Naive thymus-derived CD8-positive, alpha-beta T cell (primary cell): ENCODE measurements at places on chromosomes 7 and 10.

- no peak overlapping the region for H3K27ac ChIP-seq
- H3K4me3 ChIP-seq, result no peak overlapping the region
- no peak for DNase-seq
- no peaks in the 10 kb centered on the region for H3K36me3 ChIP-seq
Measured at GRCh38 chr10:91135113-91135512, 85.3 kb upstream of the PCGF5 start.

- DNase-seq, result no peak
- peak overlapping the region; percentile 93 for H3K4me3 ChIP-seq
- H3K4me1 ChIP-seq, result peaks cover 71% of the 10 kb centered on the region
- peak overlapping the region; percentile 90 for H3K27ac ChIP-seq
- H3K27me3 ChIP-seq, result no peaks in the 10 kb centered on the region
- peaks cover 14% of the 10 kb centered on the region for H3K36me3 ChIP-seq
Measured at GRCh38 chr10:14603534-14604102, 171.1 kb downstream of the FAM107B start.

- peak overlapping the region; percentile 44 for H3K27ac ChIP-seq
- no peaks in the 10 kb centered on the region for H3K27me3 ChIP-seq
- peak; percentile 30 for DNase-seq
- no peak overlapping the region for H3K4me3 ChIP-seq
- no peaks in the 10 kb centered on the region for H3K36me3 ChIP-seq
- peaks cover 83% of the 10 kb centered on the region for H3K4me1 ChIP-seq
Measured at GRCh38 chr10:91210435-91210834, 10.0 kb upstream of the PCGF5 start.

DNA sequence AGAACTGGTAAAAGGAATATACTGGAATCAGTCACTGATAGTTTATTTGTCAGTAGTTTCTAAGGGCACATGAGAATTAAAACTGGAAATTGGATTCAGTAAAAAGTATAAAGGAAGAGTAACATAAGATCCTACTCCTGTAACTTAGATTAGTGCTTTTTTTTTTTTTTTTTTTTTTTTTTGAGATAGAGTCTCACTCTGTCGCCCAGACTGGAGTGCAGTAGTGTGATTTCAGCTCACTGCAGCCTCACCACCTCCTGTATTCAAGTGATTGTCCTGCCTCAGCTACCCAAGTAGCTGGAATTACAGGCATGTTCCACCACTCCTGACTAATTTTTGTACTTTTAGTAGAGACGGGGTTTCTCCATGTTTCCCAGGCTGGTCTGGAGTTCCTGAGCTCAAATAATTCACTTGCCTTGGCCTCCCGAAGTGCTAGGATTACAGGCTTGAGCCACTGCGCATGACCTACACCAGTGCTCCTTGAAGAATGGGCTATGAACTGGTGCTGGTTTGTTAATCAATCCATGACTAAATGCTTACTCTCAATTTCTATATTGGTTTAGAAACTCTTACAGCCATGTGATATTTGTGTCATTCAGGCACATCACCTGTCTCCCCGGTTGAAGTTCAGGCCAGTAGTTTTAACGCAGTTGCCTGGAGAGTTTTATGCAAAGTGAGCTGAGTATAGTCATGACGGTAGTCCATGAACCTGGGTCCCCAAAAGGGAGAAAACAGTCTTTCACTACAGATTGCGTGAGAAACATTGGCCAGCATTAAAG is 65.0 kb downstream of the ZEB1 start:
- H3K27ac ChIP-seq, result no peak overlapping the region
- no peaks in the 10 kb centered on the region for H3K36me3 ChIP-seq
- H3K27me3 ChIP-seq, result no peaks in the 10 kb centered on the region
- no peak for DNase-seq
- peaks cover 10% of the 10 kb centered on the region for H3K4me1 ChIP-seq

DNA sequence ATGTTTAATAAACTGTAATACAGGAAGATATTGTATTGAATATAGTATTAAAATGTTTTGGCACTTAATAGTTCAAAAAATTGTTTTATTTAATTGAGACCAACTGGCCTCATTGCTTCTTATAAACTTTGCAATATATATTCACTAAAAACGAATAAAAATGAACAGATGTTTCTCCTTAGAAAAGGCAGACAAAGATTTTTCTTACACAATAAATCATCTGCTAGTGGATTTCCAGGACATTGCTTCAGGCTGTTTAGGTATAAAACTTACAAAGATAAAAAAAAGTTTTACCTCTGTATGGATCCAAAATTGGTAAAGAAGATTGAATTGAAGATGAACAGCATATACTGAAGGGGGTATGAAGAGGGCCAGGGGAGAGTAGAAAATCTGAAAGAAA is 143.6 kb downstream of the AGMO start:
- no peak for DNase-seq
- no peaks in the 10 kb centered on the region for H3K27me3 ChIP-seq
- no peaks in the 10 kb centered on the region for H3K36me3 ChIP-seq
- H3K4me1 ChIP-seq, result no peaks in the 10 kb centered on the region
- no peak overlapping the region for H3K27ac ChIP-seq
- no peak overlapping the region for H3K4me3 ChIP-seq

DNA sequence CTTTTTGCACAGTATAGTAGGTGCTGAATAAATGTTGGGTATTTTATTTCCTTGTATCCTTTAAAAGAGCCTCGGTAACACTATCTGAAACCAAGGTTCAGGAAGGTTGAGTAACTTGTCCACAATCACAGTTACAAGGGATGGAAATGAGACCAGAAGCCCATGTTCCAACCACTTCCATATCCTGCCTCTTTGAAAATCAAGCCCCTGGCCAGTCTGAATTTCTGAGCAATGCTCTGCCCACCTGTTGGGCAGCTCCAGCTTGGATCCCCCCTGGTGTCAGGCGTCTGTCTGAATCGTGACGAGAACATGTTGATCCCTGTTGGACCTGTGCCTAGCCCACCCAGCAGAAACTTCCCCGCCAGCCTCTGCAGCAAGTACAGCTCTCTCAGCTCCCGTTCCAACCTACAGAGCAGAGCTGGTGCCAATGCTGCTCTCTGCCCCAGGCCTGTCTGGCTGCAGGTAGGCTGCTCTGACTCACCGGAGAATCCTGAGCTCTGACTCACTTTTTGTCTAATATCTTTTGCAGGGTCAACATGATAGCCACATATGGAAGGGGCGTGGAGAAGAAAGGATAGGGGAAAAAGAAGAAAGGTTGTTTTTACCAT is 595.5 kb downstream of the INHBA start:
- no peak overlapping the region for H3K4me3 ChIP-seq
- no peaks in the 10 kb centered on the region for H3K4me1 ChIP-seq
- no peaks in the 10 kb centered on the region for H3K36me3 ChIP-seq
- no peaks in the 10 kb centered on the region for H3K27me3 ChIP-seq

DNA sequence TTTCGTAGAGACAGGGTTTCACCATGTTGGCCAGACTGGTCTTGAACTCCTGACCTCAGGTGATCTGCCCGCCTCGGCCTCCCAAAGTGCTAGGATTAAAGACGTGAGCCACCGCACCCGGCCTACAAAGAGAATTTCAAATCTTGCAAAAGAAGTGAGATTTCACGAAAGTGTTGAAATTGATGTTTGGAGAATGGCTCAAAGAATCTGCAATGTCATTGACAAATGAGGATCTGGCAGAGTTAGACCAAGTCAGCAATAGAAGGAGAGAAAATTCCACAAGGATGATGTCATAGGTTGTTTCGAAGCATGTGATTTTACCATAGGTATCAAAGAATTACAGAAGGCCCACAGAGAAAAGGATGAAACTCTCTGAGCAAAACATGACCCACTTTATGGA is 71.7 kb downstream of the LYZL2 start:
- no peak overlapping the region for H3K4me3 ChIP-seq
- DNase-seq, result no peak
